ENCODE measurements at places on chromosomes 12 and 14.

- no peak for DNase-seq
Observed at GRCh38 chr12:104963757-104964156, 5.7 kb upstream of the SLC41A2 start.

DNA sequence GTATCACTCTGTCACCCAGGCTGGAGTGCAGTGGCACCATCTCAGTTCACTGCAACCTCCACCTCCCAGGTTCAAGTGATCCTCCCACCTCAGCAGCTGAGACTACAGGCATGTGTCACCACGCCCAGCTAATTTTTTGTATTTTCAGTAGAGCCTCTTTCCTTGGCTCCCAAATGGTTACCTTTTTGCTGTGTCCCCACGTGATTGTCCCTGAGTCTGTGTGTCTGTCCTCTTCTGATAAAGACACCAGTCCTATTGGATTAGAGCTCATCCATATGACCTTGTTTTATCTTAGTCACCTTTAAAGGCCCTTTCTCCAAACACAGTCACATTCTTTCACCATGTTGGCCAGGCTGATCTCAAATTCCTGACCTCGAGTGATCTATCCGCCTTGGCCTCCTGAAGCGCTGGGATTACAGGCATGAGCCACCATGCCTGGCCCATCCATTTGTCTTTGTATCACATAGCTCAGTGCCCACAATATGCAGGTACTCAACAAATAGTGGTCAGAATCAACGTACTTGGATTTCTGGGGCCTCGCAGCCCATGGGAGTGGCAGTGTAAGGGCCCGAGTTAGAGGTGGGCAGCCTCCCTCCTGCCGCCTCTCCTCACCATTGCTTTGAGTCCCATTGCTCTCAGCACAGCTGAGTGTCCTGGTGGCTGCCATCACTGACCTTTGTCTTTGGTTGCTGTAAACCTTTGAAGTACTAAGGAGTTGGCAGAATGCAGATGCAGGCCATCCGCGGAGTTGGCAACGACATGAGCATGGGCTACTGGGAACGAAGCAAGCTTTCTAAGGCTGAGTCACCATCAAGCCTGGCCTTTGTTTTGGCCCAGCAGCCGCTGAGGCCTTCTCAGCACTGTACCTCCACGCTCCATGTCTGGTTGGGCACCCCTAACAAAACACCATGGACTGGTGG lies 9.3 kb downstream of the TPCN1 start:
- DNase-seq = no peak

GRCh38 chr14:52413729-52414408 lies 99.8 kb downstream of the PTGER2 start:
- DNase-seq = no peak

DNA sequence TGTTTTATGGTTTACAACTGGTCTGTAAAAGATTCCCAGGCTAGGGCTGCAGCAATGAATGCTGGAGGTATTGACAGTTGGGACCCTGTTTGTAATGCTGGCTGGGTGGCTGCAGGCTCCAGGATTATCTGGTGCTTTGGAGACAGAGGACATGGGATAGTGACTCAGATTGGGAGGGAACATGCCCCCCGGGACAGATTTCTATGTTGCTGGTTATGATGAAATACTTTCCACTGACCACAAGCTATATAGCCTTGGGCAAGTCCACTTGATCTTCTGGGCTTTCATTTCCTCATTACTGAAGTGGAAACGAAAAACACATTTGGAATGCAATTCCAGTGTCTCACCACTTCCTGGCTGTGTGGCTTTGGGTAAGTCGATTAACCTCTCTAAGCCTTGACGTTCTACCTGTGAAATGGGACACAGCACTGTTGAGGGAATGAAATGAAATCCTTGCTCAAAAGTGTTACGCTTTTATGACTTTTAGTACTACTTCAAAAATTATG lies 6.3 kb upstream of the TPCN1 start:
- no peak for DNase-seq

DNA sequence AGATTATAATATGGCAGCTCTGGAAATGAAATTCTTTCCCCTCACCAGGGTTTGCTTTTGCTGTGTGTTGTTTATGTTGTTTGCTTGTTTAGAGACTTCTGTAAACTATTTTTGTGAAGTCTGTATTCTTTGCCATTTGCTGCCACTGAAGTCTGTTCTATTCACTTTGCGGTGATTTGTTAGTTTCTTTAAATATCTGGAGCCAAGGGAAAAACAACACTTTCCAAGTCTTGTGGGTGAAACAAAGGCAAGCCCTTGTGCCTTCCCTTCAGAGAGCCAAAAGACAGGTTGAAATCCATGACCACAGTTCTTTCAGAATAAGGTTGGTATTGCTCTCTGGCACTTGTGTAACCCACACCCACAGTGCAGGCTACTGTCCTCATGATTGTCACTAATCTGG lies 59.5 kb upstream of the RNU6-7 start:
- DNase-seq = no peak

DNA sequence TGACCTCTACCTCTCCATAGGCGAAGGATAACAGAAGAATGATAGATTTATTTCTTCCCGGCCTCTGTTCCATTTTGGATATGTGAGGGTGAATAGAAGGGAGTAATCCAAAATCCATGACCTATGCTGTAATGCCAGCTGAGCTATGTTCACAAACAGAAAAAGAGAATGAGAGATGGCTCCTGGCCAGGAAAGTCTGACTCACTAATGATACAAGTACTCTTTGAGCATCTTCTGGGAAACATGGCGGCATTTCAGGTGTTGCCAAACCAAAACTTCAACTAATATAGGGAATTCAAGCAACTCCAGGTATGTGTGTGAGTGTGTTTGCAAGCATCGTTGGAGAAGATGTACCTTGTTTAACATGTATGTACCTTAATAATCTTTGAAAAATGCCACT lies 55.1 kb downstream of the MED13L start:
- no peak for DNase-seq

- DNase-seq = no peak
Observed at GRCh38 chr12:51199366-51199945, 18.4 kb downstream of the POU6F1 start.

DNA sequence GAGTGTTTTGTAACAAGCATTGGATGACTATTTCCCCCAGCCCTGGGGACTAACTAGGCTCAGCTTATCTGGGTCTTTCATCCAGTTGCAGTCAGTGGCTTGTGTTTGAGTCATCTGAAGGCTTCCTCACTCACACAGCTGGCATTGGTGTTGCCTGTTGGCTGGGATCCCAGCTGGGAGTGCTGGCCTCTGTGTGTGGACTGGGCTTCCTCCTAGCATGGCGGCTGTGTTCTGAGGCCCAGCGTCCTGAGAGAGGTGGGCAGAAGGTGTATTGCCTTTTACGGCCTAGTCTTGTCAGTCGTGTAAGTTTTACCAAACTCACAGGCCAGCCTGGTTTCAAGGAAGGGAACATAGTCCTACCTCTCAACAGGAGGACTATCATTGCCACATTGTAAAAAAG lies 28.3 kb upstream of the PPP2R5C start:
- no peak for DNase-seq

DNA sequence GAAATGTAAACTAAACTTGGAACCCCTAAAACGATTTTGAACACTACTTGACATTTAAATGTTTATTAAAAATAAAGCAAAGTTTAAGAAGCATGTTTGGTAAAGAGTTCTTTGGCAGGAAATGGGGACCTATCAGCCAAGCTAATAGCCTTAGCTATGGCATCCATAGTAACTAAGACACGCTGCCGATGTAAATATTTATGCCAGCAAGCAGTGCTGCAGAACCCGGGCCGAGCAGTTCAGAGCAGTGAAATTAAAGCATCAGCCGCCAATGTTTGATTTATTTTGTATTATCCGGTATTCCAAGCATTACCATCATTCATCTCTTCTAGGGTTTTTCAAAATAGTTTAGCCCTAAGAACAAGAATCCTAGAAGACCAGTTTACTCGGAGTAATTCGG lies 61.6 kb downstream of the PPP2R5C start:
- DNase-seq = no peak
